ENCODE measurements at places on chromosomes 6 and 20.

GRCh38 chr6:149363154-149363553 lies 36.9 kb upstream of the SUMO4 start:
- no peak for DNase-seq

DNA sequence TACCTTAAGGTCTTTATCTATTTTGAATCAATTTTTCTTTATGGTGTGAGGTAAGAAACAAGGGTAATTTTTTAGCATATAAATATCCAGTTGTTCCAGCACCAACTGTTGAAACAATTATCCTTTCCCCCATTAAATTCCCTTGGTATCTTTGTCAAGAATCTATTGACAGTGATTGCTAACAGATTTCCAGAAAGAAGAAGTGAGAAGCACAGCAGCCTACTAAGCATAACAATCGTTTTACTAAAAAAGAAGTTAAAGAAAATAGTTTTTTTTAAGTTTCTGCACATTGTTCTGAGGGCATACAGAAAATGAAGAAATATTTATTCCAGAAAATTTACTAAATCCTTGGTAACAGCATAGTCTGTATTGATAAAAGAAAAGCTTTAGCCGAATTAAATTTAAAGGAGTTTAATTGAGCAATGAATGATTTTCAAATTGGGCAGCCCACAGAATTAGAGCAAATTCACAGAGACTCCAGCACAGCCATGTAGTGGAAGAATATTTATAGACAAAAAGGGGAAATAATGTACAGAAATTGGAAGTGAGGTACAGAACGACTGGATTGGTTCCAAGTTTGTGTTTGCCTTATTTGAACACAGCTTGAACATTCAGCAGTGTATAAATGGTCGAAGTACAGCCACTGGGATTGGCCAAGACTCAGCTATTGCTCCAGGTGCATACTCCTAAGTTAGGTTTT lies 97.9 kb upstream of the UST start:
- DNase-seq, result no peak

DNA sequence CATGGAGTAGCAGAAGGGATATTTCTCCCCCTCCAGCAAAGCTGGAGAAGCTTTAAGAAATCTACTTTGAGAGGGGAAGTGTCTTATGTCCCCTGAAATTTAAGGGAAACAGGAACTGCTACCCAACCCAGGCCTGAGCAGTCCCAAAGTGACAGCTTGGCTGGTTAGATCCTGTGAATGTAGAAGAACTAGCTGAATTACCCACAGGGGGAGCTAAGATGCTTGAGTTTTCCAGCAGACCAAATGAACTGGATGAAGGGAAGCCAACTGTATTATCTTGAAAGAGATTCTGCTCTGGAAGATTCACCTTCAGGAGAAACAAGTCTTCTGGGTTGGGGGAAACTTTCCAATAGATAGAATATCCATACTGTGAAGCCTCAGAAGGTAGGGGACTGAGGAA lies 303.3 kb upstream of the MMS22L start:
- DNase-seq, result peak; percentile 2

DNA sequence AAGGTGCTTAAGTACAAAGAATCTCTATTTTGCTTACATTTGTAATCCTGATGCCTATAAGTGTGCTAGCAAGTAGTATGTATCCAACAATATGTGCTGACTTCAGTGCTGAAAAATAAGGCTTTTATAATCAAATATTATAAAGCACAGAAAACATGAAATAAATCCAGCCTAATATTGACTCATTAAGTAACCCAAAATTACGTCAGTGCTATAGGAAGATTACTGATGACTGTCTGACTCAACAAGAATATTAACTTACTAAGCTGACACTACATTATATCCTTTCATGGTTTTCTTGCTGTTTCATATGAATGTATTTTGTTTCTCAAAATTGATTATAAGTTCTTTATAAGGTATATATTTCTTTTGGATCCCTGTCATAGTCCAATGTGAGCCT lies 76.1 kb downstream of the ME1 start:
- DNase-seq, result no peak

- DNase-seq, result no peak
Measured at GRCh38 chr20:52921340-52921739, 50.8 kb upstream of the TSHZ2 start.

DNA sequence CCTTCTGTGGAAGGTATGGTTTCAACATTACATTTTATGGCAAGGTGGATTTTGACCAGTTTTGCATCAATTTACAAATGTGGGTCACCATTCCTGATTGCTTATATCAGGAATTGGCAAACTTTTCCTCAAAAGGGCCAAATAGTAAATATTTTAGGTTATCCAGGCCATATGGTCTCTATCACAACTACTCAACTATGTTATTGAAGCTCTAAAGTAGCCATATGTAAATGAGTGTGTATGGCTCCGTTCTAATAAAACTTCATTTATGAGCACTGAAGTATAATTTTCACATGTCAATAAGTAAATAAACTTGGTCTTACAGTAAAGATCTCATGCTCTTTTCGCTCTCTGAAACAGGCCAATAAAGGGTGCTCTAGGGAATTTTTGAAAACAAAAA lies 362.7 kb upstream of the SASH1 start:
- DNase-seq, result no peak

DNA sequence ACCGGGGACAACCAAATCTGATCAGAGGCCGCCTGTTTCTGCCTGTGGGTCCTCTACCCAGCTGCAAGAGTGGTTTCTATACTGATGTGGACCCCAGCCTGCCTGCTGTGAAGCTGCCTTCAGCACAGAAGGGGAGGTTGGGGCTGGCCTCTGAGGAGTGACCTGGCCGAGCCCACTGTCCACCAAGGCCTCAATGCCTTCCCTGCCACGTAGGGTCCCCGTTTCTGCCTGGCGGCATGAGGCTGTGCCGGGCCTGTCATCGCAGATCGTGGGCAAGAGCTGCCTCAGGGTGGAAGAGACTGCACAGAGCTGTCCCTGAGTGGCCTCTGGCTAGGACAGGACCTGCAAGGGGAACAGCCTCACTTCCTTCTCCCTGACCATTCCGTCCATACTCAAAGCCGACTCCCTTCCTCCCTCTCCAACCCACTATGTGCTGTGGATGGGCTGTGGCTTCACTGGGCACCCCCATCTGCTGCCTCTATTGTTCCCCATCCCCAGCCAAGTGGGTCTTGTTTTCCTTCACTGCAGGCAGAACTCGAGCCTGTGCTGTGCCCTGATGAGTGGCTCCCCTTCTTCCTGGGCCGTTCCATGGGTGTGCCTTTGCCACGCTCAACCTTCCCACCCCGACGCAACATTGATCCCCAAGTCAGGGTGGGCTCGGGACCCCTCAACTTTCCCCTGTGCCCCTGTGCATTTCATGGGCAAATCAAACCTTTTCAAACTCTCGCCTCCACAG lies 60.3 kb downstream of the ERMARD start:
- no peak for DNase-seq

DNA sequence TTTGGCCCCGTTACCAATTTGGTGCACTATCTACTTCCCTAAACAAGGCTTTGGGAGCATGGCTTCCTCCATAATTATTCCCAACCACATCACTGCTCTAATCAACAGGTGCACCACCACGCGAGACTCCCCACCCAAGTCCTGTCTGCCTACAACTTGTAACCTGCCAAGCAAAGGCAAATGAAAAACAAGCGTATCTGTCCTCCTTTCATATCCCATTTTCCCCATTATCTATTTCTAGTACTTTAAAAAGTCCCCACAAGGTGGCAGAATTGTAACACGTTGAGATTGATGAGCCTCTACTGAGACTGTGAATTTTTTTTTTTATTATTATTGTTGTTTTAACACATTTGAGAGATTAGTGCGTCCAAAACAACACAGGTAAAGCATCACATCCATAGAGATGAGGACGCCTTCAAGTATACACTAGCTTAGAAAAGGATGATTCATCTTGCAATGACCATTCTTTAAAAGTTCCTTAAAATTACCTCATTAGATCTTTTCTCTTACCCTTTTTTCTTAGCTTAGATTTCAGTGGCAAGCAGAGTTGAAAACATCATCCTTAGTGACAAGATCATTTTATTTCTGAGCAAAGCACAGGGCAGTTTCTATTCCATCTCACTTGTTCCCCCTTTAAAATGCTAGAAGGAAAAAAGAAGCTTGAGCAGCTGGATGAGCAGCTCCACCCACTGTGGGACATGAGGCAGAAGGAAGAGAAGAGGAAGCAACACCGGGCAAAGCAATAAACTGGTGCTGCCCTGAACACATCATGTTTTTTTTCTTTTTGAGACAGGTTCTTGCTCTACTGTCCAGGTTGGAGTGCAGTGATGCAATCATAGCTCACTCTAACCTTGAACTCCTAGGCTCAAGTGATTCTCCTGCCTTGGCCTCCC lies 210.8 kb downstream of the ARHGAP18 start:
- peak; percentile 45 for DNase-seq

Measured in COLO829 (cell line).